ENCODE measurements at places on chromosomes 2 and 18. TPM values are rescaled to one million over a fixed set of nuclear protein-coding genes. Genes with fewer than 3 reads are reported as not detected.

THOC1 gene
- total RNA-seq = 45.4 TPM

DNA sequence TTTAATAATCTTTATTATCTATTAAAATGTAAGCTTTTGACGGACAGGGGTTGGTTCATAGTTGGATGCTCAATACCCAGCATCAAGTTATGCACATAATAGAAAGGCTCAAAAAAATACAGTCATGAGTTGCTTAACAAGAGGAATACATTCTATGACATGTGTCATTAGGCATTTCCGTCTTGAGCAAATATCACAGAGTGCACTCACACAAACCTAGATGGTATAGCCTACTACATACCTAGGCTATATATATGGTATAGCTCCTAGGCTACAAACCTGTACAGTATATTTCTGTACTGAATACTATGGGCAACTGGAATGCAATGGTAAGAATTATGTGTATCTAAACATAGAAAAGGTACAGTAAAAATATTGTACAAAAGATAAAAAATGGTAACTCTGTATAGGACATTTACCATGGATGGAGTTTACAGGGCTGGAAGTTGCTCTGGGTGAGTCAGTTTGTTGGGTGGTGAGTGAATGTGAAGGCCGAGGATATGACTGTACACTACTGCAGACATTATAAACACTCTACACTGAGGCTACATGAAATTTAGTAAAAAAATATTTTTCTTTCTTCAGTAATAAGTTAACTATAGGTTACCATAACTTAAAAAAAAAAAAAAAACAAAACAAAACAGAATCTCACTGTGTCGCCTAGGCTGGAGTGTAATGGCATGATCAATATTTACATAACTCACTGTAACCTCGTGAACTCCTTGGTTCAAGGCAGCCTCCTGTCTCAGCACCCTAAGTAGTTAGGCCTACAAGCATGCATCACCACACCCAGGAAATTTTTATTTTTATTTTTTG is 201.2 kb downstream of the NBAS start:
- DNase-seq = no peak

GRCh38 chr2:72625366-72625765 is 200.5 kb downstream of the EXOC6B start:
- no peak for DNase-seq

DNA sequence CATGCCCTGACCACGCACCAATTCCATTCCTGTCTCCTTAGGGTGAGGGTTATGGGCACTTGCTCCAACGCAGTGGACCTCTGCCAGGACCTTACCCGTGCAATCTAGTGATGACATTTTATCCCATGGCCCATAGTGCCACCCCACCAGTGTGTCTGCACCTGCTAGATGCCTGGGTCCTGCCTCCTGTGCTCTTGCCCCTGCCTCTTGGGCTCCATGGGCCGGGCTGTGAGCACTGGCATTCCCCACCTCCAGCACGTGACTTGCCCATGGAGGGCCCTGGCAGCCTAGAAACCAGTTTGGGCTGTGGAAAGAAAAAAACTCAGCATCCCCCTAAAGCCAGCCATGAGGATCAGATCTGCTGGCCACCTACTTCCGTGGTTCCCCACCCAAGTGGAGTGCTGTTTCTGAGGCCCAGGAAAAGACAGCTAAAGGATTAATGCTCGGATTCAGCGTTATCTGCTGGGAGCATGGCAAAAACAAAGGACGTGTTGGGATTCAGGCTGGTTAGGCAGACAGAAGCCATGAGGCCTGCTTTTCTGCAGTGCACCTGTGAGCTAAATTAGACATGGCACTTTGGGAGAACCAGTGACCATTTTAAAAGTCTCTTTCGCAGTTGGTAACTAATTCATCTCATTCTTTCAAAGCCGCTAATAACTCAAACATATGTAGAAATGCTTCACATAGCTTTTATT is 129.2 kb downstream of the ALPK2 start:
- no peak for DNase-seq

IL1R1 gene
- total RNA-seq = 0.19 TPM

- DNase-seq = no peak
Observed at GRCh38 chr2:61149074-61149473, 12.9 kb upstream of the C2orf74 start.

GRCh38 chr2:71685073-71685848 is 231.9 kb downstream of the DYSF start:
- peak; percentile 54 for DNase-seq

GRCh38 chr2:65818873-65819451 is 386.6 kb upstream of the SPRED2 start:
- no peak for DNase-seq

DNA sequence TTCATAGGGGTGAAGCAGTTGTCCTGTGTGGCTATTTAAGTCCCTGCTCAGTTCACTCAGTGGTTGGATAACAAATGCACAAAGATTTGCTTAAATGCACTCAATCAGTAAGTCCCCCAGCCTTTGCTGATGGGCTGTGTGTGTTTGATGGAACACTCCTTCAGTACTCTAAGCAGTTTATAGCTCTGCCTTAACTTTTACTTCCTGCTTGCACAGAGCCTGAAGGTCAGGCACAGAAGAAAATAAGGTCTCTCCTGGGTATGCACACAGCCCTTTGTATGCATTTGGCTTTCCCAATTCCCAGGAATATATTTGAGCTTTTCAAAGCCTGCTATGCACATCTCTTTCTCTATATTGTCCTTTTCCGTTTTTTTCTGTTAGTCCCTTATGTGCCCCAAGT is 208.7 kb upstream of the STK17B start:
- DNase-seq = no peak

TRIM54 gene
- total RNA-seq = 0.28 TPM

GRCh38 chr2:215832791-215833190 is 180.6 kb downstream of the MREG start:
- no peak for DNase-seq

DNA sequence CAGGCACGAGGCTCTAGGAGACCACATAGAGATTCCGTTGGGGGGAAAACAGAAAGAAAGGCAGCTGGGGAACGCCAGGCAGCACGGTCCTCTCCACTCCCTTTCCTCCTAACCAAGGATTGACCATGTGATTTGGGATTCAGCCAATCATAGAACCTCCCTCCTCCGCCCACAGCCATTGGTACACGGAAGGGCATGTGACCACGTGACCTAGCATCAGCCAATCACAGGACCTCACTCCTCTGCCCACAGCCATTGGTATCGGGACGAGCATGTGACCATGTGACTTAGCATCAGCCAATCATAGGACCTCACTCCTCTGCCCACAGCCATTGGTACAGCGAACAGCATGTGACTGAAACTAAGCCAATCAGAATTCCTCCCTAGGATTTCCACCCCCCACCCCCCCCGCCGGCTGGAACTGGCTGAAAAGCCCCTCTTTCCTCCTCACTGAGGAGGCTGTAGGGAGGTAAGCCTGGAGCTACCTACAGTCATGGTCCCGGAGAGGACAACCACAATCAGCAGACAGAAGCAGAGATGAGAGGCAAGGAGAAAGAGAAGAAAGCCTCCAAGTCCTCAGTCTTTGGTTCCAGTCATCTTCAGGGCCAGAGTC is 7.6 kb downstream of the SERPINE2 start:
- DNase-seq = no peak

- DNase-seq = no peak
Observed at GRCh38 chr2:69863298-69863697, 30.5 kb upstream of the SNRNP27 start.

DNA sequence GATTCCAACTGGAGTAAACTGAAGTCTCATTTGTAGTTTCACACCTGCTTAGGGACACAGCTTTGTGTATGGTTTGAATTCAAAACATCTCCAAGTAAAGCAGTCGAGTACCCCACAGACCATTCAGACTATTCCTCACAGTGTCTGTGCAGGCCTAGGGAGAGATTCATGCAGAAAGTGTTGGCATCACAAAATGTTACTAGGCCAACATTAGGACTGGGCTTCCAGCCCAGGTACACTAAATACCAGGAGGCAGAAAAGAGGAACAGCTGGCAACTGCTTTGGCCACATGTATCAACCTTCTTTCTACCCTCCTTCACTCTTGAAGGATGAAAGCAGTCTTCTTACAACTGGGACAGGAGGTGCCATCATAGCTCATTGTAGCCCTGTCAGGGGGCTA is 270.4 kb upstream of the TMEFF2 start:
- no peak for DNase-seq

SP140 gene
- total RNA-seq = 67.9 TPM

DNA sequence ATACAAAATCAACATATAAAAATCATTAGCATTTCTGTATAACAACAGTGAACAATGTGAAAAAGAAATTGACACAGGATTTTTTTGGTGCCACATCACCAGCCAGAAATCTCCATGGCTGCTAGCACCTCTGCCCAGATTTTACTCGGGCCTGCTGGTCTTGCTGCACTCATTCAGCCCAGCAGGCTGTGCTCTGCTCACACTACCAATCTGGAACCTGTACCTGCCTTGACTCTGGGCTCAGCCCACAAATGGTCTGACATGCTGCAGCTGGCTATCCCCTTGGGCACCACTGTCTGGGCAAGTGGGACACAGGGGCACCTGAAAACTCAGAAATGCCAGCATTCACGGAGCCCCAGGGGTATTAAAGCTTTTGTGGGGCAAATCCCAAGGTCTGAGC is 392.5 kb upstream of the NRXN1 start:
- DNase-seq = no peak

DNA sequence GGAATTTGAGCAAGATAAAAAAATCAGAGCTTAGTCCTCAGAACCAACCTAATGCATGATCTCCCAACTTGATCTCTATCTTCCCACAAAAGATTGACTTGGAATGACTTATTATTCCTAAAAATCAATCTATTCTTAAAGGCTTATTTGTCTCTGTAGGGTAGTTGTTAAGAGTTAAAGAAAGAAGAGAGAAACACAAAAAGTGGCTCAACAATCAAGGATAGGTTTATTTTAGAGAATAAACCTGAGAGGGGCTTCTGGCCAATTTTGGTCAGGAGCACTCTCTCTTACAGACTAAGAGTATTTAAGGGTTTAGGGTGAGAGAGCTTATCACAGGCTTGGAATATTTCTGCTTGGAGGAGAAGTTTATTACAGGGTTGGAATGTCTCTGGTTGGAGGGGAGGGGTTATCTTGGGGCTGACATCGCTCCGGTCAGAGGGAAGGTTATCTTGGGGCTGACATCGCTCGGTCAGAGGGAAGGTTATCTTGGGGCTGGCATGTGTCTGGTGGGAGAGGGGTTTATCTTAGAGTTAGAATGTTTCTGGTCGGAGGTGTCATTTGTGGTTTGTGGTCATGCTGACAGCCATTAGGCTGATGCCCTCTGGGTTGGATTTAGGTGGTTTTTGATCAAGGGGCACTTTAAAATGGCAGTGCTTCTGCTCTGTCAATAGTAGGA is 2.4 kb upstream of the MFF start:
- DNase-seq = no peak

NOSTRIN gene
- not detected for total RNA-seq

CKAP2L gene
- 26.8 TPM for total RNA-seq

COL3A1 gene
- not detected for total RNA-seq

SERPINB4 gene
- not detected for total RNA-seq

GRCh38 chr2:38076710-38077430 is 919 bp upstream of the CYP1B1 start:
- DNase-seq = peak; percentile 81

TSPYL6 gene
- not detected for total RNA-seq

DNAJC10 gene
- 67.7 TPM for total RNA-seq

LCT gene
- total RNA-seq = 0.33 TPM

- no peak for DNase-seq
Observed at GRCh38 chr2:70081221-70081620, 6.1 kb upstream of the PCBP1 start.

TMEM198 gene
- 7.6 TPM for total RNA-seq

GRCh38 chr2:54546923-54547720 is 91.0 kb downstream of the SPTBN1 start:
- DNase-seq = no peak

UGT1A8 gene
- total RNA-seq = not detected

GRCh38 chr2:120983344-120983743 is 247.7 kb downstream of the GLI2 start:
- DNase-seq = no peak

- DNase-seq = no peak
Observed at GRCh38 chr18:49435170-49435569, 25.3 kb downstream of the DYM start.

DNA sequence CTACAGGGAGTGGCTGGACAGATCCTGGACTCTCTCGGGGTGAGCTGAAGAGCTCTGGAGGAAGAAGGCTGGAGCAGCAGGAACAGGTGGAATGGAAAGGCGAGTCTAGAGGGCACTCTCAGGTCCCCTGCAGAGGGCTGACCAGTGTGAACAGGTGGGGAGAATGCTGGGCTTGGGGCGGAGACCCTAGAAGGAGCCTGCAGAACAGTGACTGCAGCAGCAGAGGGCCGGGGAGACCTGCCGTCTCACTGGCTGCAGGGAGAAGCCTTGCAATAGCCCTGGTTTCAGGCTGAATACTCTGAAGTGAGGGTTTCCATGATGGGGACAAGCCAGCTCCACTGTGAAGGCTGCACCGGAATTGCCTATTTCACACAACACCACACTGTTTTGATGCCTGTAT is 626.7 kb upstream of the SALL3 start:
- no peak for DNase-seq

- no peak for DNase-seq
Observed at GRCh38 chr2:119495948-119496347, 28.3 kb downstream of the SCTR start.

DNA sequence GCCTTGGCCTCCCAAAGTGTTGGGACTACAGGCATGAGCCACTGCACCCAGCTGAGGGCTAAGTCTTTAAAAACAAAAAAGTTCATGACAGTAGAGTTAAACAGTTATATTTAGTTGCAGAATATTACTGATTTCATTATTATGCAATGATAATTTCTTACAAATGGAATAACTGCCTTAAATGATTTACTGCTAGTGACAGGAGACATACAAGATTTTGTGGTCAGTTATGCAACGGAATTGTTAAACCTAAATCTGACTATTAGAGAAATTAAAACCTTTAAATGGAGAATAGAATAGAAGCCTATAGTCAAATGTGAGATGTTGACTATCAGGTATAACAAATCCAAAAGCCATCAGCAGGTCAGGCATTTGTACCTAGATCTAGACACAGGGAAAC is 10.3 kb upstream of the DNAJC10 start:
- DNase-seq = no peak

CFC1 gene
- not detected for total RNA-seq

Data from natural killer cell treated with Interleukin-12 subunit alpha and Interleukin-12 subunit beta and Interleukin-15 and Interleukin-18, amount 100 ng/mL, for 72 hours (primary cell).